ENCODE measurements at places on chromosomes 7 and 10. TPM values are rescaled to one million over a fixed set of nuclear protein-coding genes. Genes with fewer than 3 reads are reported as not detected.

ZNF282 gene
- 20.9 TPM for total RNA-seq

PAPOLB gene
- total RNA-seq = 0.24 TPM

NME8 gene
- total RNA-seq = not detected

- no peak for DNase-seq
These were observed 69.5 kb upstream of the CDK13 start for GRCh38 chr7:39880556-39880955.

GRCh38 chr7:37832194-37832593 lies 16.2 kb upstream of the NME8 start:
- DNase-seq = peak; percentile 79

GRCh38 chr7:129825209-129825970 lies 127.4 kb downstream of the UBE2H start:
- DNase-seq = peak; percentile 93
